ENCODE measurements at places on chromosomes 12 and 14.

DNA sequence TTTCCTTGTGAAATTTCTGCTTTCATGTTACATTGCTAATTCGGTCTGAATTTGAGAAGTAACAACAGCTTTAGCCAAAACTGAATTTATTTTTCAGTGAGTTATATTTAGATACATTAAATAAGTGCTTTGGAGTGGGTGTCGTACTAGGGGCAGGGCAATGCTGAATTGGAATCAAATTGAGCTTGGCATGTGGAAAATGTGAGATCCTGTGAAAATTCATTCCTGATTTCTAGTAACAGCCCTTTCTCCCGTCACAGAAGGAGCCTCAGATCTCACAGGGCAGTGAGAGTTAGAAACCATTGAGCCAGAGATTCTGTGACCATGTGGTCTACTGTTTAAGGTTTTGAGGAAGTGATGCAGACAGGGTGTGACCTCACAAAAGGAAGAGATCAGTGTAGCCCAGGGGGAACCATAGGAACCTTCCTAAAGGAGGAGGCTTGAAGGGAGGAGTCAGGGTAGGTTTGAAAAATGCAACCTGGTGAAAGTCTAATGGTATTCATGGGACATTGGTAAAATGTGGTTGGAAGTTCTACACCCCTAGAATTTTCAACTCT, 1136.8 kb downstream of the AACS start:
- DNase-seq = no peak

DNA sequence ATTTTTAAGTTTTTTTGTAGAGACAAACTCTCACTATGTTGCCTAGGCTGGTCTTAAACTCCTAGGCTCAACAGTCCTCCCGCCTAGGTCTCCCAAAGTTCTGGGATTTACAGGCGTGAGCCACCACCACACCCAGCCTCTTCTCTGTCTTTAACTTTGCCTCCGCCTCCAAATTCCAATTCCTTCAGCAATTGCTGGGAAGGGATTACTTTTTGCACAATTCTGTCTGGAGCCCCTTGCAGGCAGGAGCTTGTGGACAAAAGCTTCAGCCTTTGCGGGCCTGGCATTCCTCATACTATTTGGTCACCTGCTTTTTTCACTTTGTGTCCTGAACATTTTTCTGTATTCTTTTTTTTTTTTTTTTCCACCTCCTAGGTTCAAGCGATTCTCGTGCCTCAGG, 26.0 kb downstream of the SH2B3 start:
- no peak for DNase-seq

DNA sequence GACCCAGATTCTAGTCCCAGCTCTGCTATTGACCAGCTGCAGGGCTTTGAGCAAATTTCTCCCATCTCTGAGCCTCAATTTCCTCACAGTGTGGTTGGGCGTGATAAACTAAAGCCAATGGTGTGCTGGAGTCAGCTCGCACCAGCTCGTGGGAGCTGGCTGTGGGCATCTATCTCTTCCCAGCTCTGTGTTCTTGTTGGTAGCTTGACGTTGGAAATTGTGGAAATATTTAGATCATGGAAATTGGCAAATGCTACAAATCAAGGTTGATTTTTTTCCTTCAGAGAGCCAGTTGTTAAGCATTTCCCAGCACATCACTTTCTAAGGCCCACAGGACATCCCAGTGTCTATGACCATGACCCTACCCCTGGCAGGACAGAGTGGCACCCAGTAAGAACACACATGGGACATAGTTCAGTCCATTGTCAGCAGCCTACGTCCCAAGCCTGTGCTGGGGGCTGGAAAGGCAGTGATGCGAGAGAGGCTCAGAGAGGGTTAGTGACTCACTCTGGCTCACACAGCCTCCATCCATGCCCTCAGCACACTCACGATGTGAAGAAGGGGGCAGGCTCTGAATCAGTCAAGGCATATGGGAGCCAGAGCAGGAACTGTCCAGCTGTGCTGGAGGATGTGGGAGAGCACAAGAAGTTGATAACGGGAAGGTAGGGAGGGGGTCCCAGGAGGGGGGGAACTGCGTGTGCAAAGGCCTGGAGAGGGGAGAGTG, 77.6 kb downstream of the LGMN start:
- no peak for DNase-seq

- no peak for DNase-seq
Measured at GRCh38 chr12:128798571-128799341, 25.0 kb downstream of the SLC15A4 start.

GRCh38 chr12:9897535-9897934, 16.2 kb downstream of the KLRF2 start:
- DNase-seq = no peak

DNA sequence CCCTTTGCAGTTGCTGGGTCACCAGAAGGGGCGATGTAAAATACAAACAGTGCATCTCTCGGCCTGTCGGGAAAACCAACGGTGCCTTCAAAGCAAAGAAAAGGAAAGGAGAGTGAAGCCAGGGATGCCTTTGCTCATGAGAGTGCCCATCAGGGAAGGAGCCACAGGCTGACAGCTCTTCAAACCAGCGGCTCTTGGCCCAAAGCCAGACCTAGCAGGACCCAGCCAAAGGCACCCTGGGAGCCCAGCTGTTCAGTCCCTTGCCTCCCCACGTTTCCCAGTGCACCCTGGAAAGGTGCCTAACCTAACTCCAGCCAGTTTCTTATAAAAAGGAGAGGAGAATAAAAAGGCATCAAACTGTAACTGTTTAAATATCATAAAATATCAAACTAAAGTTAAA, 29.2 kb downstream of the PRMT8 start:
- DNase-seq = no peak

DNA sequence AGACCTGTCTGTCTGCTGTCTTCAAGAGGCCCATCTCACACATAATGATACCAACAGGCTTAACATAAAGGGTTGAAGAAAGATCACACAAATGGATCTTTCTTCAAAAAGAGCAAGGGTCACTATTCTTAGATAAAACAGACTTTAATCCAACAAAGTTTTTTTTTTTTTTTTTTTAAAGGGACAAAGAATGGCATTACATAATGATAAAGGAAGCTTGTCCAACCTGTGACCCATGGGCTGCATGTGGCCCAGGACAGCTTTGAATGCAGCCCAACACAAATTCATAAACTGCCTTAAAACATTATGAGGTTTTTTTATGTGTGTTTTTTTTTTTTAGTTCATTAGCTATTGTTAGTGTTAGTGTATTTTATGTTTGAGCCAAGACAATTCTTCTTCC, 6.8 kb upstream of the FAM186B start:
- DNase-seq = no peak

DNA sequence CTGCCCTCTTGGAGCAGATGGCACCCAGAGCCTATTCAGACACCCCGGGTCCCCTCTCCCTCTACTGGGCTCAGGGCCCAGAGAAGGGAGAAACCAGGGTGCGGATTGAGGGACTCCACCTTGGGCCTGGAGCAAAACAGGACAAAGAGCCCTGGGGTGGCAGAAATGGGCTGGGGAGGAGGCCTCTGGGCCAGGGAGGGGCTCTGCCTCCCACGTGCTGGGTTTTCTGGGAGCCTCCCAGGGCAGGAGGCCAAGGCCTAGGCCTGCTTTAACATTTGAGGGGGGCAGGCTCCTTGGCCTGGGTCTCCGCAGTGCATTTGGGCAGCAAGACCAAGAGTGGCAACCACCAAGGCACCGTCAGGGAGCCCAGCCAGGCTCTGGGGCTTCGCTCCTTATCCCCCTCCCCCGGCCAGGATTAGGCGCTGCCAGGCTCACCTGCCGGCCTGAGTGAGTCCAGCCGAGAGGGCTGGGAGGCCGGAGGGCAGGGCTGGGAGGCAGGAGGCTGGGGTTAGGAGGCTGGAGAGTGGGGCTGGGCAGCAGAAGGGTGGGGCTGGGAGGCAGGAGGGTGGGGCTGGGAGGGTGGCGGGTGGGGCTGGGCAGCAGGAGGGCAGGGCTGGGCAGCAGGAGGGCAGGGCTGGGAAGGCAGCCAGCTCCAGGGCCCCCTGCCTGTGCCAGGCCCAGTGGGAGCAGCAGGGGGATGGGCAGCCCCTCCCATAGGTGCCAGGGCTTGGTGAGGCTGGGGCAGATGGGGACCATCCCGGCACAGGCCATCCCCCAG, 101.8 kb upstream of the EIF5 start:
- no peak for DNase-seq

DNA sequence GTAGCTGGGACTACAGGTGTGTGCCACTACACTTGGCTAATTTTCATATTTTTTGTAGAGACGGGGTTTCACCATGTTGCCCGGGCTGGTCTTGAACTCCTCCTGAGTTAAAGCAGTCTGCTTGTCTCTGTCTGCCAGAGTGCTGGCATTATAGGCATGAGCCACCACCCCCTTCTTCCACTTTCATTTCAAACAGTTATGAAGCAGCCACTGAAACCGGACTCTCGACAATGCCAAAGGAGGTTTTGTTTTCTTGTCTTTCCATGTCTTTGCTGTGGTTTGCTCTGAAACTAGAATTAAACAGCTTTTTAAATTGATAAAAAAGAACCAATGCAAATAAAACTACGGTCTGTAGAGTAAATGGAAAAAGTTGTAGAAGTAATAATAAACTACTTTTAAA, 30.4 kb downstream of the RAP1B start:
- no peak for DNase-seq

DNA sequence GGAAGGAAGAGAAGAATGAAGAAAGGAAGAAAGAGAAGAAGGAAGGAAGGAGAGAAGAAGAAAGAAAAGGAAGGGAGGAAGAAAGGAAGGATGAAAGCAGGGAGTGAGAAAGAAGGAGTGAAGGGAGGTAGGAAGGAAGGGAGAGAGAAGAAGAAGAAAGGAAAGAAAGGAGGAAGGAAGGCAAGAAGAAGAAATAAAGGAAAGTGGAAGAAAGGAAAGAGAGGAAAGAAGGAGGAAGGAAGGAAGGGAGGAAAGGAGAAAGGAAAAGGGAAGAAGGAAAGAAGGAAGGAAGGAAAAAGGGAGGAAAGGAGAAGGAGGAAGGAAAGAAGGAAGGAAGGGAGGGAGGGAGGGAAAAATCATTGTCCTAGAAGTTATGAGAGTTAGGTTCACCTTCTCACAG, 696.6 kb upstream of the TMEM132C start:
- no peak for DNase-seq

DNA sequence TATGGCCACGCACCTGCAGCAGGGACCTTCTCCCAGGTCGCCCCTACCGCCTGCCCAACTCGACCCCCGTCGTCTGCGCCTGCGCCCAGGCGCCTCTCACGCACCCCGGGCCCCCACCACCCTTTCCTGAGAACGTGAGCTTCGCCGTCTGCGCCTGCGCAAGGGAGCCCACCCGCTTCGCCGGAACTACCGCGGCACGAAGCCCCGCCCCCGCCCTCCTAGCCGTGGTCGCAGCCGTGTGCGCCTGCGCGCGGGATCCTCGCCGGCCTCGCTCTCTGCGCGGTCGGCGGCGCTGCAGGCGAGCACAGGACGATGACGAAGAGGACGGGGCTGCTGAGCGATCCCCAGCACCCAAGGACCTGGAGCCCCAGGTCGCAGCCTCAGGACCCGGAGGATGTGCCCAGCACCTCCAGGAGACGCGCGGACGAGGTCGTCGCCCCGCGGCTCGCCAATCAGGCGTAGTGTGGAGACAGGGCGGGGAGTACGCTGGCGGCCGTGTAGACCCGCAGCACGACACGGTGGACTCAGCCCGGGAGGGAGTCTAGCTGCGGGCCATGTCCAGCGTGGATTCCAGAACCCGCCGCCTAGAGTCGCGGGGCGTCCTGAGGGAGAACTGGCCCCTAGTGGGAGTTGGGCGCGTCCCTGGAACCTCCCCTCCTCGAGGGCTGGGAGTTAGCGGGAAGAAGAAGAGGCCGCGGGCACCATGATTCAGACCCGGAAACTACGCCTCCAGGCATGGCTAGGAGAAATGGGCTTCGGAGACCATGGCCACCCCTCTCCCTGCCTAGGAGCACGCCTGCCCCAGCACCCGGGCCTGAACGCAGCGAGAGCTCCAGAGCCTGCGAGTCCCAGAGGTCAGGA, 1120.8 kb upstream of the TMEM132C start:
- peak; percentile 51 for DNase-seq

DNA sequence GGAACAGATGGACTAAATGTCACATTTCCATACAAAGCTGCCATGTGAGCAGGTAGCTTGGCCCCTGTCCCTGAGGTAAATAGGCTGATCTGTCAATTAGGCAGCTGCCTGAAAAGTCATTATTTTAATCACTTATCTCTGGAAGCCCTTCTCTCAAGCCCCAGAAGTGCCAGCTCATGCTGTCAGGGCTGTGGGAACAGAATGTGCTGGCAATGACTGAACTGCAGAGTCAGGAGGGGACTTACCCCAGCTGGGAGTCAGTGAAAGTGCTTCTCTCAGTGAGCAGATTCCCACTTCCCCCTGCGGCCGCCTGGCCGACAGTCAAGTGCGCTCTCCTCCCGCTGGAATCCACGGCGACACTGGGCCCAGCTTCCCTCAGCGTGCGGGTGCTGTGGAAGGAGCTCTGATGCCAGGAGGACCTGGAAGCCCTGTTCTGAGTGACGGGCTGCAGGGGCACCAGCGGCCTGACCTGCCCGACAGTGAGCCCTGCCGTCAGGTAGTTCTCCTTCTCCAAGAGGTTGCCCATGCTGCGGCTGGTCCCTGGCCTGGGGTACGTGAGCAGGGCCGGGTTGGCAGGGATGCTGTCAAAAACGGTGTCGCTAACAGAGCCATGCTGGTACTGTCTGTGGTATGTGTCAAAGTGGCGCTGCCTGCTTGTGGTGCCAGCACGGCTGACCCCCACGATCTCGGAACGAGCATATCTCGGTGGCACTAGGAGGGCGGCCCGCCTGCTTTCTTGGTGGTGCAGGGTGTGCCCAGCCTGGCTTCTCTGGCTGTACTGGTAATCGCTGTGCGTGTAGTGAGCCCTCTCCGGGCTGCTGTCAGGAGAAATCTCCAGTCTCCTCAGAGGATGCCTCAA, 18.7 kb downstream of the PKP2 start:
- no peak for DNase-seq

GRCh38 chr14:63276492-63277342, 42.0 kb downstream of the GPHB5 start:
- DNase-seq = peak; percentile 21

- DNase-seq = no peak
Measured at GRCh38 chr12:10497602-10498001, 8.1 kb upstream of the EIF2S3B start.

DNA sequence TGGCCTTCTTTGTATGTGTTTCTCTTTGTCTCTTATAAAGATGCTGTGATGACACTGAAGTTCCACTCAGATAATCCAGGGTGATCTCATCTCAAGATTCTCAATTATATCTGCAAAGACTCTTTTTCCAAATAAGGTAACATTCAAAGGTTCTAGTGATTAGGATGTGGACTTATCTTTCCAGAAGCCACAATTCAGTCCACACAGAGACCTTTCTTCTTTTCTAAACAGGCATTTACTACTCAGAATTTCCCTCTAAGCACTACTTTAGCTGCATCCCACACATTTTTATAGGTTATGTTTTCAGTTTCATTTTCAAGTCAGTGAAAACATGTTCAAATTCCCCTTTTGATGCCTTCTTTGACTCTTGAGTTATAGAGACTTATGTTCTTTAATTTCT, 9.0 kb upstream of the NKX2-1 start:
- no peak for DNase-seq

DNA sequence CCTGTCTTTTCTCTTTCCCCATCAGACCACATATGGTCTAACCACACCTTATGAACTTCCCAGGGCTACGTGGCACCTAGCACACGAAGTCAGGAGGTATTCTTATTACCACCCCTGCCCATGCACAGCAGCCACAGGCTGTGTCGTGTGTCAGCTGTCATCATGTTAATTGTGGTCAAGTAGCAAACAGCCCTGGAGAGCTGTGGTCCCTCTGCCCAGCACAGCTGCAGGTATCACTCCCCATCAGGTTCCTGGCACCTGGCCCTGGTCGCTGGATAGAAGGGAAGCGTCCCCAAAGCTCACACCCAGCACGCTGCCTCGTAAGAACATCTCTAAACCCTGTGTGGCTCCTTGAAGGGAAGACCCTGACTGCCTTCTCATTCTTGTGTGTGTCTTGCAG, 45.4 kb downstream of the CLMN start:
- no peak for DNase-seq

- DNase-seq = no peak
Measured at GRCh38 chr14:67778792-67779191, 37.6 kb downstream of the ZFYVE26 start.

Data from amygdala (tissue), 56 donors.